ENCODE measurements at places on chromosomes 5 and 9.

DNA sequence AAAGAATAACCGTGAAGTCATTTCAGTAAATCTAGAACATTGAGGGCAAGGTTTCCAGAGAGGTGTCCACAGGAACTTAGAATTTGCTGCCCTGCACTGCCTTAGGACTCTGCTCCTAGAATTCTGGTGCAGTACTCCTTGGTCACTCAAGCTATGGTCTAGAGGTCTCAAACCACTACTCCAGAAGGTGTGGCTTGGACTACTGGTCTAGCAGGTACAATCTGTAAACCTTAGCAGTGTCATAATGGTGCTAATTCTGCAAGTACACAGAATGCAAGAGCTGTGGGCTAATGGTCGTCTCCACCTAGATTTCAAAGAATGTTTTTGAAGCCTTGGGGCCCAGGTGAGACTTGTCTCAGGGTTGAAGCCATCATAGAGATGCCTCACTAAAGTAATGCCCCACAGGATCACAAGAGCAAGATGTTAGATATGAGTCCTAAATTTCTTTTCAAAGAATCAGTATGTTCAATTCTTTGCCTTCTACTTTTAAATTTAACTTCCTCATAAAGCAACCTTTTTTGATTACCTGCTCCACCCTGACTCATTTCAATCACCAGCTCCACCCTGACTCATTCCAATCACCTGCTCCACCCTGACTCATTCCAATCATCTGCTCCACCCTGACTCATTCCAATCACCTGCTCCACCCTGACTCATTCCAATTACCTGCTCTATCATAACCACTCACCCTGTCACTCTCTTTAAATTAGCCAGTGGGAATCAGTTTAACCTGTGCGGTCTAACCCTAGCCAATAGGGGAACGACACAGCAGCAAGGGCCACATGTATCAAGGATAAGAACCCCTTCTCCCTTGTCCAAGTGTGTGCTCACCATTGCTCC lies 1111.8 kb upstream of the ACO1 start:
- peak; percentile 18 for DNase-seq

GRCh38 chr9:68577774-68578591 lies 37.3 kb upstream of the TMEM252 start:
- no peak for DNase-seq

- no peak for DNase-seq
Measured at GRCh38 chr5:6177926-6178325, 200.4 kb downstream of the MED10 start.

DNA sequence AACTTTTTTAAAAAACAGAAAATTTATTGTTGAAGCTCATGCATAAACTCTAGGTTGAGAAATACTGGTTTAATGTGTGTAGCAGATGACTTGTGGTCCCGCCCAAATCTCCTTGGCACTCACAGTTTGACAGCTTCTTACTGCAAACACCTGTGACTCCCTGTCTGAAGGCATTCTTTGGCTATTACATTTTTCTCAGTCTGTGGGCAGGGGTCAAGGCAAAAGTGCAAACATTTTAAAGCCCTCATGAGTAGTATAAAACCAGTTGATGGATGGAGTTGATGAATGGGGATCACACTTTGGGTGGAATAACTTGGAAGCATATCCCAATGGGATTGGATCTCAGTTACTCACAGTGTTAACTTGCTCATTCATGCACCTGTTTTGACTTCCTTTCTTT lies 1007.0 kb upstream of the NUDT12 start:
- DNase-seq, result no peak

- no peak for DNase-seq
Measured at GRCh38 chr5:179374506-179375235, 29.4 kb upstream of the ADAMTS2 start.

DNA sequence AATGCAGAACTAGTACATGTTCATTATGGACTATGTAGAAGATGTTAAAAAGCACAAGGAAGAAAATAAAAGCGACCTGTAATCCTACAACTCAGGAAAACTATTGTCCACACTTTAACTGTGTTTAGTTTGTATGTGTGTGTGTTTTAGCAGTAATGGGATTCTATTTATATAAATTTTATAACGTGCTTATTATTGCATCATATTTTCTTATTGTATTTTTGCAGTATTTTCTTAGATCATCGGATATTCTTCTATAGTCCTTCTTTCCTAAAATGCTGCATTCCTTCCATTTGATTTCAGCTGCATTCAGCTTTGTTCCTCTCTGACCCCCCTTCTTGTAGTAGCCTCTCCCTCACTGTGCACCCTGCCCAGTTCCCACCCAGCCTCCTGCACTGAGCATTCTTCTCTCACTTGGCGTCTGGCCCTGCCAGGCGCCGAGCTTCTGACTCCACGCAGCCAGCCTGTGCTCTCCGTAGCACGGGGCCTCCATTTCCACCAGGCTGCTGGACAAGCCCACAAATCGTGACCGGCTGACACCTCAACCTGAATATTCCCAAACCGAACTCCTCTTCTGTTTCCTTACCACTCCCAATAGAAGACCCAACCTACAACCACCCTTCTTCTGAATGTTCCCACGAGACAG lies 39.9 kb downstream of the MVB12B start:
- no peak for DNase-seq

DNA sequence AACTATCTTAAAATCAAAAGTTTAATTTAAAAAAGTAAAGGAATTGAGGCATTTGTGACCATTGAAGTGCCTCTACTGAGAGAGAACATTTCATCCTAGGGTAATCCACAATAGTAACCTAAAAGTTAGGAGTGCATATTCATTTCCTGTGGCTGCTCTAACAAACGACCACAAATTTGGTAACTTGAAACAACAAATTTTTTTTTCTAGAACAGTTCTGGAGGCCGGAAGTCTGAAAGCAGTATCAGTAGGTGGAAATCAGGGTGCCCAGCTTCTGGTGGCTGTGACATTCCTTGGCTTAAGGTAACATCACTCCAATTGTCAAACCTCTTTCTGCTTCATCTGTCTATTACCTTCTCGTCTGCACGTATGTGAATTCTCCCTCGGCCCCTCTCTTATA lies 67.1 kb upstream of the SSBP2 start:
- no peak for DNase-seq

DNA sequence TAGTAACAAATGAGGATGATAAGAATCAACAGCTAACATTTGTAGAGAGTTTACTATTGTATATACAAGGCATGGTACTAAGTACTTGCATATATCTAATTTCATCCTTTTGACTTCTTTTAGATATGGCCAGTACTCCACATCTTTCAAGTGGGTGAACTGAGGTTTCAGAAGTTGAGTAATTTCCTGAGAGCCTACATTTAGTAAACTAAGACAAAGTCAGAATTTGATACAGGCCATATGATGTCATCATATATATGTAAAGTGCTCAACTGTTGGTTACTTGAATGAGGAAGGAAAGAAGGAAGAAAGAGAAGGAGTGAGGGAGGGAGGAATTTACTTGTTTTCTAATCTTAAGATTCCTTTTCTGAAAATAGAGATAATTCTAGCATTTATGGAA lies 52.8 kb downstream of the GRIA1 start:
- DNase-seq, result no peak

DNA sequence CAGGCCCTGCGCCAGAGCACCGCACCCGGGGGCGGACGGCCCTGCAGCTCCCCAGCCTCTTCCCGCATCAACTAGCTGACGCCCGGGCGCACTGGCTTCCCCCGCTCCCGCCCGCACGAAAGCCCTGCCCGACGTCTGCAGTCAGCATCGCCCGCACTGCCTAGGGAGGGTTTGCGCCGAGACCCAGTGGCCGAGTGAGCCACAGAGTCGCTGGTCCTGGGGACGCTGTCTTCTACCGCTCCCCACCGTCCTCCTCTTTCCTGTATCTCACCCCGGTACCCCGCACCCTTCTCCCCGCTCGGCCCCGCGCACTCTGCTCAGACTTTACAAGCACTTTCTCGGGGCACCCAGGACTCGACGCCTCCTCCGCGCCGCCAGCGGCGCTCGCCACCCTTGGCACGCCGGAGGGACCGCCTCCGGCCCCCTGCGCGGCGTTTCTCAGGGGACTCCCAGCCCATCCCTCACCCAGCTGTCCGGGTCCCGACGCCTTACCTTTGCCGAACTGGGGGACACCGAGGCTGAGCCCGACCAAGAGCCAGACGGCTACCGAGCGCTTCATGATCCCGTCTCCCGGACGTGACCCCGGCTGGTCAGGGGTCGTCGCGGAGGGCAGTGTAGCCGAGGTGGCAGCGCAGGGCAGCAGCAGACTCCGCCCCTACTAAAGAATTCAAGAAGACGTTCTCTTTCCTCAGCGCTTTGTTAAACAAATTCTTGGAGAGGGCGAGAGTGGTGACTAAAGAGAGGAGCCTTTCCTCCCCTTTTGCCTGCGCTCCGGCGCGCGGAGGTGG lies 670 bp downstream of the EDIL3 start:
- peak; percentile 43 for DNase-seq

- no peak for DNase-seq
Measured at GRCh38 chr5:177358370-177358819, 671 bp downstream of the RGS14 start.

DNA sequence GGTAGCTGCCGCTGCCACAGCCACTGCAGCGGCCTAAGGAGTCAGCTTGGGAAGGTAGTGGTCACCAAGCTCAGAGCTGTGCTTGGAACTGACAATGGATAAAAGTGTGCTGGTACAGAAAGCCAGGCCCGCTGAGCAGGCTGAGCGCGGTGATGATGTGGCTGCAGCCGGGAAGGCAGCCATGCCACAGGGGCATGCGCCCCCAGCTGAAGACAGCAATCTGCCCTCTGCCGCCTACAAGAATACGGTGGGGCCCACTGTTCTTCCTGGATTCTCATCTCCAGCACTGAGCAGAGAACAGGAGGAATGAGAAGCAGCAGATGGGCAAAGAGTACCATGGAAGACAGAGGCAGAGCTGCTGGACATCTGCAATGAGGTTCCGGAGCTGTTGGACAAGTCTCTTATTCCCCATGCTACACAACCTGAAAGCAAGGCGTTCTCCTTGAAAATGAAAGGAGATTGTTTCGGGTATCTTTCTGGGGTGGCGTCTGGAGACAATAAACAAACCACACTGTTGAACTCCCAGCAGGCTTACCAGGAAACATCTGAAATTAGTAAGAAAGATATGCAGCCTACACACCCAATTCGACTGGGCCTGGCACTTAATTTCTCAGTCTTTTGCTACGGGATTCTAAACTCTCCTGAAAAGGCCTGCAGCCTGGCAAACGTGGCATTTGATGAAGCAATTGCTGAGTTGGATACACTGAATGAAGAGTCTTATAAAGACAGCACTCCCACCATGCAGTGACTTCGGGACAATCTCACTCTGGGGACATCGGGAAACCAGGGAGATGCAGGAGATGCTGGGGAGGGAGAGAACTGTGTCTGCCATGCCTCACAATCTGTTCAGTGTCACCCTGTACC lies 22.8 kb upstream of the ANKRD18A start:
- no peak for DNase-seq

GRCh38 chr9:132169672-132170392 lies 8.0 kb downstream of the NTNG2 start:
- DNase-seq, result peak; percentile 63

DNA sequence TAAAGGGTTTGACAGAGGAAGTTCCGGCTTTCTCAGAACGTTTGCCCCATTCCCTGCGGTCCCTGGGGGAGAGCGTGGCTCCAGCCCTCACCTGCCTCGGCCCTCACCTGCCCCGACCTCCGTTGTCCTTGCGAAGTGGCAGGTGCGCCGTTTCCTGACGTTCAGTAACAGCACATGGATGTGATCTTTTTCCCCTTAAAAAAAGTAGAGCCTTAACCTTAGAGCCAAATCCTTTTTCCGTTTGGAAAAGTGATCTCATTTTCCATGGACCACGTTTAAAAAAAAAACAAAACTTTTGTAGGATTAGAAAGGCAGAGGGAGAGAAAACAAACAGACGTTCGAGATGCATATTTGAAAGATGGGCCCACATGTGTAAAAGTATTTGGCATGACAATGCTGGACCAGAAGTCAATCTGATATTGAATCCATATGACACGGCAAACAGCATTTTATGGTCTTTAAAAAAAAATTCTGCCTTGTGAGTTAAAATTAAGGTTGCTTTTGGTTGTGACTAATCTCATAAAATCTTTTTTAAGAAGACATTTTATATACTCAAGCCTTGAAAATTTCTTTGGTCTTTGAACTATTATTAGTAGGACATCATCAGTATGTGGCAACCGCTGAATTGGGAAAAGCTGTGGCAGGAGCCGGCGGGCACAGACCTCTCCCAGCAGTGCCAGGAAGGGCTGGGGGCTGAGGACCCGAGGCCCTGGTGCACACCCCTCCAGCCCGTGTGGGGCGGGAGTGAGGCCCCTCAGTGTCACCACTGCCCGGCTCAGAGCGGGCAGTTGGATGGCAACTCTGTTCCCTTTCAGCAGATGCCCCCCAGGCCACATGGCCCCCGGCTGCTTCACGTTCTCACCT lies 42.5 kb upstream of the EXOC3 start:
- DNase-seq, result peak; percentile 96
